Caudate nucleus (tissue), 63 donors: ENCODE measurements at places on chromosomes 7 and 10.

- no peak for DNase-seq
These were observed 444 bp upstream of the TNPO3 start for GRCh38 chr7:129055294-129055816.

DNA sequence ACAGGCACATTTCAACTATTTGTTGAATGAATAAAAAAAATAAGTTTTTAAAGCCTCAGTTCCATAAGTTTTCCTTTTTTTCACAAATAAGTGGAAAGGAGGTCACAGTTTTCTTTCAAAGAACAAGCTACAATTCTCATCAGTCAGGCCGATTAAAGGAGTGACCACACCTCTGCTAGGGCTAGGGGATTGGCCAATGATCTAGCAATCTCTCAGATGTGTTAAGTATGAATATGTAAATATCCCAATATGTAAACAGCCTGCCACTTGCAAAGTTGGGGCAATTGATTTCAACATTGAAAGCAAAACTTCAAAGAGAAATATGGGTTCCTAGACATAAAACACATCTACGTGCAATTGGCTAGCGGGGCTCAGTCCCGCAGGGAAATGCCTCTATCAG lies 614.9 kb downstream of the KCNMA1 start:
- no peak for DNase-seq

- no peak for DNase-seq
These were observed 56.1 kb downstream of the PAPSS2 start for GRCh38 chr10:87715552-87716347.

- DNase-seq: no peak
These were observed 523.2 kb downstream of the GATA3 start for GRCh38 chr10:8577686-8578085.

GRCh38 chr7:12569673-12570072 lies 847 bp upstream of the SCIN start:
- no peak for DNase-seq

DNA sequence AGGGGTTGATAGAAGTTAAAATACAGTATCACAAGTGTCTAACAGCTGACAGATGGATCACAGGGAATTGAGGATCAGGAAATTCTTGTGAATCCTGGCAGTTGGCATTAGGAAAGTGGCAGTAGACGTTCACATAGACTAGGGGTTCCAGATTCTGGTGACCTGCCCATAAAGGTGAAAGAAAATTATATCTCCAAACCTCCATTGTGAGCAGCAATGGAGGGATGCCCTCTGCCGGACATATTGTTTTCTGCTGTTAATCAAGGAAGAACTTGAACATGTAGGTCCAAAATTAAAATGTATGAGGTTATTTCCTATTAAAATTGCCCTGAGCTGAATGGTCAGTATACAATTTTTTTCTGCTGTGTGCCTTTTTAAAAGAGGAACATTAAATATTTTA lies 5.1 kb downstream of the NME8 start:
- DNase-seq: no peak

DNA sequence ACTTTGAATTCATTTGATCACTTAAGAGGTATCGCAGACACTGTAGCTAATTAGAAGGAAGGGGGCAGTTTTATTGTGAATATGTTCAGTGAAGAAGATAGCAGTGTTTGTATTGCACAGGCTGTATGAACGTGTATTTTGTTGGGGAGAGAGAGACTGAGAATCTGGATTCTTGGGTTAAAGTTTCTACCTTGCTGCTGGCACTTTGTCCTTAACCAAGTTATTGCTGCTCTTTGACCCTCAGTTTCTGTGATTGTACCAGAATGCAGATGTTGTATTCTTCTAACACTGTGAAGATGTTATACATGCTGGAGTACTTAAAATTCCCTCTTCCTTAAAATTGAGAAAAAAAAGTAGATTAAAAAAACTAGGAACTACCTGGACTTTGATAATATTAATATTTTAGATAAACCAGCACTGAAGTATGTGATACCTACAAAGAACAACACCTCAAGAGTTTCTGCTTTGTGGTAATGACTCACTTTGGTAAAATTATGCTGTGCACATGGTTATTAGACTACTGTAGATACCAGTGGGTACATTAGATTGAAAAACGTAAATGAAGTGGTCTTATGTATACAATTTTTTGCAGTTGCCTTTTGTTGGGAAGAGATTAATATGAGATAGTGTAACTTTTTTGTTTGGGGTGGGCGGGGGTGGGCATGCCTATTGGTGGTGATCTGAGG lies 321.3 kb downstream of the AUTS2 start:
- DNase-seq: no peak

DNA sequence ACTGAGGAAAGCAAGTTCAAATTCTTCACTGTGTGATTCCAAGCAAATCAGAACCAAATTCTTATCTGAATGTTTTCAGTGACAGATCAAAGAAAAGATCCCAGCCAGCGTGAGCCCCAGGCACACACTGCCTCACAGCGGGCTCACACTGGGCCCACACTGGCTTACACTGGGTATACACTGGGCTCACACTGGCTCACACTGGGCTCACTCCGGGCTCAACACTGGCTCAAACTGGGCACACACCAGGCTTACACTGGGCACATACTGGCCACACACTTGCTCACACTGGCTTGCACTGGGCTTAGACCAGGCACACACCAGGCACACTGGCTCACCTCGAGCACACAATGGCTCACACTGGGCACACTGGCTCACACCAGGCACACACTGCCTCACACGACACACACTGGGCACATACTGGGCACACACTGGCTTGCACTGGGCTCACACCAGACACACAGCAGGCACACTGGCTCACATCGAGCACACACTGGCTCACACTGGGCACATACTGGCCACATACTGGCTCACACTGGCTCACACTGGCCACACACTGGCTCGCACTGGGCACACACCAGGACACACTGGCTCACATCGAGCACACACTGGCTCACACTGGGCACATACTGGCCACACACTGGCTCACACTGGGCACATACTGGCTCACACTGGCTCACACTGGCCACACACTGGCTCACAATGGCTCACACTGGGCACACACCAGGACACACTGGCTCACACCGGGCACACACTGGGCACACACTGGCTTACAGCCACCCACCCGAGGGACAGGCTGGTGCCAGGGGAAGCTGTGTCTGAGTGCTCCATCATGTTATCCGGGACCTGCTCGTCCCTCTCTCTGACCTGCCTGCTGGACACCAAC lies 156.3 kb downstream of the PTPRN2 start:
- no peak for DNase-seq

DNA sequence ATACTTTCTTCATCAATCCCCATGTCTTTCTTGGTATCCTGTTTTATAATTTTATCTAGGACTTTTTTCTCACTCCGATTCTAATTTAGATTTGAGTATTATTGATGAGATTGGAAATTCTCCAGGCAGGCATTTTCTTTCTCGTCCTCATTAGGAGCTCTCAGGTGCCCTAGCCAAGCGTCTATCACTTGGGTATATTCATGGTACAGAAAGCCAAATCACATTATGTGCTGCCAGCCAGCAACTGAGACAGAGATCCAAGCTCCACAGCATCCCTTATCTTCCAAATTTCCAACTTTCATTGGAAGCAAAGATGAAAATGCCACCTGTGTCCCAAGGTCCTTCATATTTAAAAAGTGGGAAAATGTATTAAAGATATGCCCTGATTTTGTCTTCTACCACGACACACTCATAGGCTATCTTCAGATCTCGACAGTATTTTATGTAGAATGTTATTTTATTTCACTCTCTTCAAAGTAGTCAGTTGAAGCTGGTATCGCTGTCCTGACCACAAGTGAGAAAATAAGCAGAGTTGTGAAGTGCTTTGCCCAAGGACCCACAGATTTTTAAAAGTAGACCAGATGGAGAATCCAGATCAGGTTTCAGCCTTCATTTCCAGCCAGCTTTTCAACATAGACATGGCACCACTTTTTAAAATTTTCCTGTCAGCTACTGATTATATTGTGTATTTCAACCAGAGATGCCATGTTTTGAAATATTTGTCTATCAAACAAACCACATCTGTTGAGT lies 773.4 kb downstream of the CNTNAP2 start:
- DNase-seq: no peak

GRCh38 chr7:139821349-139822105 lies 7.5 kb upstream of the TBXAS1 start:
- DNase-seq: no peak

- DNase-seq: no peak
These were observed 343.7 kb upstream of the SEMA3A start for GRCh38 chr7:84538268-84538667.

DNA sequence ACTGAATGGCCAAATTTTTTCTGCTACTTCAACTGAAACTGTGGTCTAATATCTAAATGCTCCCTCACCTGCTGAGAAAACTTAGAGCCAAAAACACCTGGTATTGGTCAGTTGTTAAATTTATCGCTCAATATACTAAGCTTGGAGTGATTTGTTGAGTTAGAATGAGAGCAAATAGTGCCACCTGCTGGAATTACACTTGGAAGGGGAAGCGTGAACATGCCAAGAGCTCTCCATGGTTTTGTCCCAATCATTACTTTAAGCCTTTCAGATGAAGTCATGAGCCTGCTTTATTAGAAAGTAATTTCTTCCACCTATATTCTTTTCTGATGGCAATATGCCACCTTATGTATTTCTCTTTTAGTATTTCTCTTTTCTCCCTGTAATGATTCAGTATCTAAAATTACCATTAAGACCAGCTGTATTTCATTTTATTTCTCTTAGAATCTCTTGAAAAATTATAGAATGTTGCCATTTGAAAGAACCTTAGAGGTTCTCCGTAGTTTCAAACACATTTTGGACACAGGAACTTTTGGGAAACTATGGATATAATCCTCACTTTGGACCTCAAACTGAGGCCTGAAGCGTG lies 447.8 kb upstream of the C7orf33 start:
- no peak for DNase-seq

GRCh38 chr7:47934831-47935230 lies 13.4 kb downstream of the PKD1L1 start:
- DNase-seq: no peak

- no peak for DNase-seq
These were observed 8.7 kb upstream of the PAPSS2 start for GRCh38 chr10:87650838-87651589.
